ENCODE measurements at places on chromosomes 11 and 22.

GRCh38 chr11:110152199-110152598, 59.0 kb downstream of the ZC3H12C start:
- DNase-seq, result no peak

DNA sequence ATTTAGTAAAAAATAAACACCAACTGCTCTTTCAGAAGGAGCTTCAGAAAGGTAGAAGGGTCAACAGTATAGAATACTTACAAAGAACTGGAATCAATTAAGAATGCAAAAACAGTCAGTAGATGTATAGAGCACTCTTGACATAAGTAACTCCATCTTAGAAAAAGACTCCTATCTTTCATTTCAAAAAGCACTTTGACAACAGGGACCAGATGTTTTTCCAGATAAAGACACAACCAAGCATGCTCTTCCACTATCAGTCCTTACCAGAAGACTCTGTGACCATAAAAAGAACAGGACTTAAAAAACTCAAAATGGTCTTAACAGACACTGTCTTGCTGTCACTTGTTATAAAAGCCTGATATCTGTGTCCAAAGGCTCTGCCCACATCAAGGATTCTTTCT, 5.2 kb downstream of the SLC25A17 start:
- no peak for DNase-seq

GRCh38 chr11:96578379-96578778, 188.6 kb downstream of the JRKL start:
- DNase-seq, result no peak

GRCh38 chr22:22767876-22768602, 119.6 kb upstream of the IGLL5 start:
- DNase-seq, result no peak

- peak; percentile 80 for DNase-seq
Observed at GRCh38 chr11:8225589-8226036, 38.1 kb downstream of the LMO1 start.

GRCh38 chr11:129251067-129251466, 58.9 kb upstream of the ARHGAP32 start:
- DNase-seq, result no peak

GRCh38 chr11:85902353-85902752, 47.2 kb downstream of the CCDC83 start:
- no peak for DNase-seq

GRCh38 chr11:64538501-64538951, 52.5 kb upstream of the SLC22A12 start:
- no peak for DNase-seq

- DNase-seq, result peak; percentile 95
Observed at GRCh38 chr11:1852877-1853276, at the start of gene LSP1. LSP1 (plus strand) TSS chr11:1853084; CDS start chr11:1853145, 61 bp downstream.

DNA sequence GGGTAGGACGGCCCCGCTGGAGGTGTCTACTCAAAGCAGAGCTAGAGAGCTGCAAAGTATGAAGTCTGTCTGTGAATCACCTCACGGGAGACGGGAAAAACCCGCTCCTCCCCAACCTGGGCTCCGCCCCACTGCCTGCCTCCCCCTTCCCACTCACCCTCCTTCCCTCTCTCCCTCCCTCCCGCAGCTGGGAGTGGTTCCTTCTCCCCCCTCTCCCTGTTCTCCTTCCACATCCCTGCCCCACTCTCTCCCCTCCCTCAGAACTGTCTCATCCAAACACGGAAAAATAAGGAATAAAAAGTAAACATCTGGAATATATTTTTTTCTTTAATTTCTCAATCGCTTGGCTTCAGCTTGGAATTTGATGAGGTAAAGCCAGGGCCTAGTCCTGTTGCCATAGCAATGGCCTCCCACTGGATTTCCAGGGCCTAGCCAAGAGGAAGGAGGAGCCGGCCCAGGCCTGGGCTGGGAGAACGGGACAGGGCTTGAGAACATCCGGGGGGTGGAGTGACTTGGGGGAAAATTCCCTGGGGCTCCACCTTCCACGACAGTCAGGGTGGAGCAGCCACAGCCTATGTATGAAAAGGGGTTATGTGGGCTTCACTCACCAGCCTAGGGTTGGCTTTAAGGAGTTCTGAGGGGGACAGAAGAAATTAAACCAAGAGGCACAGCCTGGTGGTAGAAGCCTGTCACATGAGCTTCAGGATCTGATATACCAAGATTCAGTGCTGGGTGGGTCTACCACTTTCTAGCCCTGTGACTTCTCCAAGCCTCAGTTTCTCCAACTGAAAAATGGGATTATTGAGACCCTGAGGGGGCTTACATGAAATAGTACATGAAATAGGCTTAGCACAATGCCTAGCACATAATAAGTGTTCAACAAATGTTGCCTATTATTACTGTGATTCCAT, 2.2 kb downstream of the TNKS1BP1 start:
- DNase-seq, result no peak

- DNase-seq, result no peak
Observed at GRCh38 chr22:23499845-23500500, 80.1 kb downstream of the IGLL1 start.

- DNase-seq, result no peak
Observed at GRCh38 chr22:30472994-30473720, 1.3 kb upstream of the SEC14L3 start.

DNA sequence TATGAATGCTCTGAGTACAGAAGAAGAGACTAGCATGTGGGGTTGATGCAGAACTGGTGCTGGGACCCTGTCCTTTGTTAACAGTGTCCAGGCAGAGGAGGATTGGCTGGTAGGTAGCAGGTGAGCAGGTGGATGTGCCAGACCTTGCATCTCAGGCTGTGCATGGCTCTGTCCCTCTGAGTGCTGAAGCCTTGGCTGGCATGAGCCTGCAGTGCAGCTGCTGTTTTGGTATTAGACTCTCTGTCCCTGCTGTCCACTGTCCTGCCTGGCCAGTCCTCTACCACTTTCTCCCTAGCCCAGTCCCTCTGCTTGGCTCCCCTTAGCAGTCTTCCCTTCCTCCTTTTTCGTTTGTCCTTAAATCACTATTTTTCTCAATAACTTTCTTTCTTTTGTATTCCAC, 213.6 kb upstream of the ZBED5 start:
- no peak for DNase-seq

DNA sequence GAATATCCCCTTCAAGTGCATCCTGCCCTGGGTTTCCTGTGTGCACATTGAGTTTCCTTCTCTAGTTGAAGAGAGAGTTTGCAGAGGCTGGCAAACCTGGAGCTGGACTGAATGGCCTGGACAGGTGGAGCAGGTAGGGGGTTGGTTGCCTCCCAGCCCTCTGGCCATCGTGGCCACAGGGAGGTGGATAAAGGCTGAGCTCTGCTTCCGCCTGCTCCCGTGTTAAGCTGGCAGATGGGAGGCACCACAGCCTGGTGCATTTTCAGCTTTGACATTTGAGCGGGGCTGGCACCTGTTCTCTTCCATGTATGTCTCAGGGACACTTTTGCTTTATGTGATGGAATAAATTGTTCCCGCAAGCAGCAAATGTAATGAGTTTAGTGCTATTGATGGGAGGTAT, 11.1 kb downstream of the MICAL2 start:
- DNase-seq, result no peak

- no peak for DNase-seq
Observed at GRCh38 chr11:12454782-12455181, 77.4 kb downstream of the PARVA start.

DNA sequence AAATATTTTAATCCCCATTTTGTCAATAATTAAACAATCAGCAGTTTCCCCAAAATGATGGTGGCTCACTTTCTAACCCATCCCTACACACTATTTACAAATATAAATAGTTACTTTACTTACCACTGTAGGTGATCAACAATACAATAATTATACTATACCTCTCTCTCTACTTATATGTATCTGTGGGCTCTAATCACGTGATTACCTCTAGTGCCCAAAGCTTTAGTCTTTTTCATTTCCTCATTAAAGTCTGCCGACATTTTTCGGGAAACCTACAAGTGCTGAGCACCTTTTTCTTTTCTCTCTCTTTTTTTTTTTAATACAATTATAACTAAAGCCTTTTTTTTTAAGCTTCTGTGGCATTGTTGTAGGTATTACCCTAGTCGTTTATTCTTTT, 23.9 kb downstream of the DLG2 start:
- DNase-seq, result no peak

DNA sequence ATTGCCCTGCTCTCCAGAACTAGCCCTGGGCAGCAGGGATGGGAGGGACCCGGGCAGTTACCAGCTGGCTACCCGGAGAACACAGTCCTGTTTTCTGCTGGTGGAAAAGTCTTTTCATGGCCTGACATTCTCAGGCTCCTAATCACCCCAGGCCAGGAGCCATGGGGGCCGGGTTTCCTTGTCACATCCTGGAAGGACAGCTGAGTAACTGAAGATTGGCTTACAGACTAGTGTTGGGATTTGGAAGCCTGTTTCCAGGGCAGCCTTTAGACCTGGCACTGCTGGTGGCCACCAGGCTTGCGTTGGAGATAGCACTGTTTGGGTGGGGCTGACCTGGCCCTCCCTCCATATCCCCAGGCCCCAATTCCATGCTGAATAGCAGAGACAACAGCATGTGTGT, 349.0 kb downstream of the CTTN start:
- no peak for DNase-seq

DNA sequence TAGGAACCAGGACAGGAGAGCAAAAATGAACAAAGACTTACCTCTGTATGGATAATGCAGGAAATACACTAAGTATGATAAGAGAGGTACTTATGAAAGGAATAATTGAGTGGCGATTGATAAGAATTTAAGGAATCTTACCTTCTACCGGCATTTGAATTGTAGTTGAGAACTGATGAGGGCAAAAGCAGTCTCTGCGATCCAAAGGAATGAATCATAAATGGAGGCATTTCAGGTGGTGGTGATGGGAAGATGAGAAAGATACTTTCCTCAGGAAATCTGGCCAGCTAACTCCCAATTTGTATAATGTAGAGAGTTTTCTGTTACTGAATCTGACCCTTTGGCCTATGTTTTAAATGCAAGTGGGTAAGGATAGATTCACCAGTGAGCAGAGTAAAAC, 71.9 kb upstream of the C11orf87 start:
- DNase-seq, result no peak
